ENCODE measurements at places on chromosomes 3 and 15. TPM values are rescaled to one million over a fixed set of nuclear protein-coding genes. Genes with fewer than 3 reads are reported as not detected.

IGSF10 gene
- 4.5 TPM for total RNA-seq

KLHL24 gene
- total RNA-seq, result 28.9 TPM

ANKRD63 gene
- not detected for total RNA-seq

CP gene
- total RNA-seq, result 17.5 TPM

FBXO40 gene
- total RNA-seq, result 0.13 TPM

DPPA4 gene
- not detected for total RNA-seq
